ENCODE measurements at places on chromosomes 3 and 15. TPM values are rescaled to one million over a fixed set of nuclear protein-coding genes. Genes with fewer than 3 reads are reported as not detected.

PLA2G4E gene
- not detected for total RNA-seq

TM4SF4 gene
- not detected for total RNA-seq

APOD gene
- 25.1 TPM for total RNA-seq

VIPR1 gene
- total RNA-seq, result 4.5 TPM

IP6K2 gene
- total RNA-seq, result 42.3 TPM

TLR9 gene
- total RNA-seq, result 0.04 TPM

OSBPL10 gene
- total RNA-seq, result 17.3 TPM

CASR gene
- total RNA-seq, result not detected

SLC22A14 gene
- 0.14 TPM for total RNA-seq

CYP11A1 gene
- total RNA-seq, result not detected
